Colonic mucosa (tissue), 4 donors: ENCODE measurements at places on chromosomes 1 and 21. TPM values are rescaled to one million over a fixed set of nuclear protein-coding genes. Genes with fewer than 3 reads are reported as not detected.

- H3K36me3 ChIP-seq: no peaks in the 10 kb centered on the region
- H3K27ac ChIP-seq: no peak overlapping the region
- no peaks in the 10 kb centered on the region for H3K27me3 ChIP-seq
- H3K4me3 ChIP-seq: no peak overlapping the region
- no peaks in the 10 kb centered on the region for H3K4me1 ChIP-seq
These were observed 76.7 kb downstream of the ADSS2 start for GRCh38 chr1:244375051-244375450.

DNA sequence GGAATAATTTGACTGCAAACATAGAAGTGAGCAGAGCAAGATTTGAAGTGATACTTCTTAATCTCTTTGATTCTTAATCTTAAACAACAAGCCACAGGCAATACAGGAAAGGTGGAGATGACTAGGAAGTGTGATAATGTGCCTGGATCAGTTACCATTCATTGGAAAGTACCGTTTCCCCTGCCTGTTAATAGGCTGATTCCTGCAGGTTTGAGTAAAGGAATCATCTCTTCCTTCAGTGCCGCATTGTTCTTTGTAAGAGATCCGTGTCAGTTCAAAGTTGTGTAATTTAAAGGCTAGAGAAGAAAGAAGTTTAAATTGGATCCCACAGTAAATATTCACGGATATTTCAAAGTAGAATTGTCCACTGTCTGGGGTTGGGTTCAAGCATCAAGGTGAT lies 43.5 kb upstream of the BCL10 start:
- H3K36me3 ChIP-seq: no peaks in the 10 kb centered on the region
- H3K4me3 ChIP-seq: no peak overlapping the region
- H3K27me3 ChIP-seq: no peaks in the 10 kb centered on the region

GRCh38 chr1:2942410-2942809 lies 78.9 kb upstream of the ACTRT2 start:
- no peak overlapping the region for H3K4me3 ChIP-seq
- no peak overlapping the region for H3K27ac ChIP-seq
- H3K4me1 ChIP-seq: no peaks in the 10 kb centered on the region
- no peaks in the 10 kb centered on the region for H3K36me3 ChIP-seq

Gene FAM72D
- 4.0 TPM for total RNA-seq

GRCh38 chr1:47624531-47624930 lies 186.7 kb downstream of the FOXD2 start:
- no peak overlapping the region for H3K4me3 ChIP-seq
- DNase-seq: peak; percentile 58

GRCh38 chr1:4146101-4146500 lies 246.0 kb upstream of the C1orf174 start:
- H3K27me3 ChIP-seq: no peaks in the 10 kb centered on the region
- H3K27ac ChIP-seq: no peak overlapping the region
- H3K36me3 ChIP-seq: no peaks in the 10 kb centered on the region
- no peak for DNase-seq

- H3K36me3 ChIP-seq: no peaks in the 10 kb centered on the region
- DNase-seq: no peak
- H3K4me1 ChIP-seq: no peaks in the 10 kb centered on the region
- H3K27me3 ChIP-seq: no peaks in the 10 kb centered on the region
- H3K27ac ChIP-seq: no peak overlapping the region
These were observed 11.0 kb downstream of the TMEM201 start for GRCh38 chr1:9599741-9600140.

DNA sequence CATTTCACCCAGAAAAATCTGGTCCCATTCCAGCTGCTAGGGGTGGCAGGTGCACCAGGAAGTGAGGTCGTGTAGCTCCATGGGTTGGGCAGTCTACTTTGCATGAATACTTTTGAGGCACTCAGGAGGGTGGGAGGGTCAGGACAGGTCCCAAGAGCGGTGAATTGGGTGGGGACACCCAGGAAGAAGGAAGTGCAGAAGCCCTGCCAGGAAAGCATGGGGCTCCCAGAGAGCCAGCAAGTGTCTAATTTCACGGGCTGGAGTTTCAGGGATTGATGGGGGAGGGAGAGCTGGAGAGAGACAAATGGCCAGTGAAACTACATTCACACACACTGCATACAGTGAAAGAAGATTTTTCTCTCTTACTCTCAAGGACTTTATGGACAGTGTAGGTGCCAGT lies 137.8 kb downstream of the GALNT2 start:
- H3K27me3 ChIP-seq: no peaks in the 10 kb centered on the region
- peak overlapping the region; percentile 56 for H3K27ac ChIP-seq
- DNase-seq: peak; percentile 90
- no peak overlapping the region for H3K4me3 ChIP-seq

Gene NT5C1A
- total RNA-seq: not detected

Gene GSTM5
- 3.0 TPM for total RNA-seq

Gene SYNC
- total RNA-seq: 6.6 TPM

Gene NBPF20
- 3.3 TPM for total RNA-seq

Gene CA6
- not detected for total RNA-seq

DNA sequence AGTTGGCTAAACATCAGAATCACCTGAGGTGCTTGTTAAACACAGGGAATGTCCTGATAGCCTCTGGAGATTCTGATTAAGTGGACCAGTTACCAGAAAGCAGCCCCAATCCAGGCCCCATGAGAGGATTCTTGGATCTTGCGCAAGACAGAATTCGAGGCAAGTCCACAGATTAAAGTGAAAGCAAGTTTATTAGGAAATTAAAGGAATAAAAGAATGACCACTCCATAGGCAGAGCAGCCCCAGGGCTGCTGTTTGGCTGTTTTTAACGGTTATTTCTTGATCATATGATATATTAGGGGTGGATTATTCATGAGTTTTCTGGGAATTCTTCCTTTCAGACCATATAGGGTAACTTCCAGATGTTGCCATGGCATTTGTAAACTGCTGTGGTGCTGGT lies 176.2 kb downstream of the ROR1 start:
- H3K36me3 ChIP-seq: no peaks in the 10 kb centered on the region
- H3K27ac ChIP-seq: no peak overlapping the region
- H3K4me3 ChIP-seq: no peak overlapping the region
- peak; percentile 20 for DNase-seq

GRCh38 chr1:64703600-64703999 lies 41.3 kb upstream of the RAVER2 start:
- no peaks in the 10 kb centered on the region for H3K27me3 ChIP-seq
- DNase-seq: no peak
- H3K4me1 ChIP-seq: no peaks in the 10 kb centered on the region
- H3K27ac ChIP-seq: no peak overlapping the region
- H3K4me3 ChIP-seq: no peak overlapping the region
- no peaks in the 10 kb centered on the region for H3K36me3 ChIP-seq

- H3K27me3 ChIP-seq: no peaks in the 10 kb centered on the region
- no peak overlapping the region for H3K4me3 ChIP-seq
- no peak for DNase-seq
- no peaks in the 10 kb centered on the region for H3K36me3 ChIP-seq
These were observed 1319.5 kb downstream of the BRINP3 start for GRCh38 chr1:189158155-189158554.

GRCh38 chr1:217135569-217135915 lies 412.3 kb upstream of the ESRRG start:
- no peak for DNase-seq
- H3K36me3 ChIP-seq: no peaks in the 10 kb centered on the region
- H3K27me3 ChIP-seq: peaks cover 67% of the 10 kb centered on the region
- H3K4me3 ChIP-seq: peak overlapping the region; percentile 22

- peaks cover 8% of the 10 kb centered on the region for H3K4me1 ChIP-seq
- peaks cover 100% of the 10 kb centered on the region for H3K27me3 ChIP-seq
These were observed 2.3 kb upstream of the DMRTA2 start for GRCh38 chr1:50425376-50426107.

GRCh38 chr1:193806079-193807048 lies 620.0 kb upstream of the B3GALT2 start:
- H3K4me3 ChIP-seq: no peak overlapping the region
- H3K4me1 ChIP-seq: no peaks in the 10 kb centered on the region
- DNase-seq: no peak
- H3K27me3 ChIP-seq: no peaks in the 10 kb centered on the region

Gene HMGCS2
- total RNA-seq: 271 TPM

DNA sequence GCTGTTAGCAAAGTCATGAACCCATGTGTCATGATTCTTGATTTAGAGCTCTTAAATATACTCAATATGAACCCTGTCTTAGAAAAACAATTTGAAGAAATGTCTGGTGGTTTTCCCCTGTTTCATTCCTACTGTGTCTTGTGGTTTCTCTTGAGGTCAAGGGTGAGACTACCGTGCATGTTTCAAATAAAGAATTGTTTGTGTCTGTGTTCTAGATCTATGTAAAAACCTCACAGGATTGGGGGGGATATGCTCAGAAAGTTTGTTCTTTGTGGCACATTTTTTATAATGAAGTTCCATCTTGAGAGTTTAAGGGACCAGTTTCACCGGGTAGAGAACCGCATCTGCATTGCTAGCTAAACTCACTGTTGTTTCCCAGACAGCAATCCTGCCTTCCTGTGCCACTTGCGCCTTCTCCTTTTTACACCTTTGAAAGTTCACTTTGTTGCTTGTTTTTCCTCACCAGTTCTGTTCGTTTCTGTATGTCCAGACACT lies 30.9 kb upstream of the CACYBP start:
- H3K36me3 ChIP-seq: no peaks in the 10 kb centered on the region
- no peak for DNase-seq
- peaks cover 12% of the 10 kb centered on the region for H3K4me1 ChIP-seq
- H3K27me3 ChIP-seq: no peaks in the 10 kb centered on the region
- no peak overlapping the region for H3K4me3 ChIP-seq

DNA sequence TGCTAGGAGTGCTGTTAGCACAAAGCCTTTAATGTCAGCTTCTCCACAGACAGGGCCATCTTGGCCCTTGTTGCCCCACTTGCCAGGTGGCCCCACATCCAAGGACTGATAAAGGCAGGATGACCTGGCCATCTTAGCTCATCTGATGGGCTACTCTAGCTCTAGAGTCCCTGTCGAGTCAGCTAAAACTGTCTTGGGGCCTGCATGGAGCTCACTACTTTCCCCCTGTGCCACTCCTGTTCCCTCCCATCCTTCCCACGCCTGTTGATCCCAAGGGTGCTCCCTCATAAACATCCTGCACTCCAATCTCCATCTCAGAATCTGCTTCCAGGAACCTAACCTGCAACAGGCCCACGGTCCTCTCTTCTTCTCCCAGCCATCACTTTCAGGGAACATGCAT lies 652 bp upstream of the GPX7 start:
- no peak for DNase-seq
- peak overlapping the region; percentile 61 for H3K4me3 ChIP-seq
- no peaks in the 10 kb centered on the region for H3K36me3 ChIP-seq
- H3K27me3 ChIP-seq: no peaks in the 10 kb centered on the region

DNA sequence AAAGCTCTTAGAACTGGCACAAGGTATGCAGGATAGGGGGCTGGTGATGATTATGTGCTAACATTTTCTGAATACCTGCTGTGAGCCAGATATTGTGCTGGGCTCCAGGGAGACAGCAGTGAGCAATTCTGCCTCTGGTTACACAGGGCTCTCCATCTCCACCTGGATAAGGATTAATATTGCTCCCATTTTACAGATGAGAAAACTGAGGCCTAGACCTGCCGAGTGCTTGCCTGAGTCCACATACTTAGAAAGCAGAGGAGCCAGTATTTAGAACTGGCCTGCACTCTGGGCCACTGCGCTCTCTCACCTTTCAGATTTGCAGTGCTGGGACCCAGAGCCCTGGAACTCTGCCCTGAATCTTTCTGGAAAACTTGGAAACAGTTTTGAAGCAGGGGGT lies 167.2 kb upstream of the KLHDC7A start:
- H3K36me3 ChIP-seq: no peaks in the 10 kb centered on the region
- H3K4me1 ChIP-seq: no peaks in the 10 kb centered on the region
- no peak overlapping the region for H3K27ac ChIP-seq
- no peak for DNase-seq
- no peak overlapping the region for H3K4me3 ChIP-seq

GRCh38 chr1:59638231-59638711 lies 176.5 kb upstream of the HOOK1 start:
- no peak overlapping the region for H3K4me3 ChIP-seq
- no peak overlapping the region for H3K27ac ChIP-seq
- H3K4me1 ChIP-seq: no peaks in the 10 kb centered on the region
- no peaks in the 10 kb centered on the region for H3K36me3 ChIP-seq
- H3K27me3 ChIP-seq: no peaks in the 10 kb centered on the region

- no peak overlapping the region for H3K27ac ChIP-seq
- no peaks in the 10 kb centered on the region for H3K27me3 ChIP-seq
- no peak for DNase-seq
- H3K4me1 ChIP-seq: no peaks in the 10 kb centered on the region
These were observed 39.7 kb upstream of the EXO1 start for GRCh38 chr1:241808265-241808664.

GRCh38 chr1:87927391-87928280 lies 599.0 kb downstream of the LMO4 start:
- no peaks in the 10 kb centered on the region for H3K27me3 ChIP-seq
- no peak for DNase-seq
- H3K4me1 ChIP-seq: no peaks in the 10 kb centered on the region
- H3K36me3 ChIP-seq: no peaks in the 10 kb centered on the region
- H3K4me3 ChIP-seq: no peak overlapping the region

Gene EPS8L3
- total RNA-seq: 283 TPM
